ENCODE measurements at places on chromosomes 1 and 21. TPM values are rescaled to one million over a fixed set of nuclear protein-coding genes. Genes with fewer than 3 reads are reported as not detected.

PCAT6 gene
- not detected for total RNA-seq

CCDC190 gene
- not detected for total RNA-seq

SPTA1 gene
- total RNA-seq = not detected

TRIM45 gene
- 1.5 TPM for total RNA-seq

BSND gene
- 0.12 TPM for total RNA-seq

CR2 gene
- 0.27 TPM for total RNA-seq

LCE1B gene
- not detected for total RNA-seq

CCDC17 gene
- 2.6 TPM for total RNA-seq
